ENCODE measurements at places on chromosomes 4 and X.

GRCh38 chr4:8765084-8765483 lies 106.6 kb downstream of the HMX1 start:
- no peak for DNase-seq

- DNase-seq, result no peak
Measured at GRCh38 chrX:147958291-147958690, 22.8 kb upstream of the FMR1NB start.

- DNase-seq, result no peak
Measured at GRCh38 chrX:151679798-151680402, 15.4 kb upstream of the PRRG3 start.

DNA sequence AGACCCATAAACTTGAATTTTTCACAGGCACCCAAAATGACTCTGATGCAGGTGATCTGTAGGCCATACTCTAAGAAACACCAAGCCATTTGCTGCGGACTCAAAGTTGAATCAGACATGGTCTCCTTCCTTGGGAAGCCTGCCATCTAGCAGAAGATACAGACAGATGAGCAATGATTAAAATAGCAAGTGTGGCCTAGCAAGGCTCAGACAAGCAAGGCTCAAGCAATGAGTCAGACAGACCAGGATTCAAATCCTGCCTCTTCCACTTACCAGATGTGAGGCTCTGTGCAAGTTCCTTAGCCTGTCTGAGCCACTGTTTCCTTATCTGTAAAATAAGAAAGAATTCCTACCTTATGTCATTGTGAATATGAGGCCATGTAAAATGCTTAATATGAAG lies 2.3 kb downstream of the CCDC149 start:
- DNase-seq, result no peak

GRCh38 chr4:89269121-89269666 lies 38.4 kb downstream of the GPRIN3 start:
- no peak for DNase-seq

GRCh38 chr4:6920171-6920570 lies 10.5 kb downstream of the TBC1D14 start:
- DNase-seq, result no peak

DNA sequence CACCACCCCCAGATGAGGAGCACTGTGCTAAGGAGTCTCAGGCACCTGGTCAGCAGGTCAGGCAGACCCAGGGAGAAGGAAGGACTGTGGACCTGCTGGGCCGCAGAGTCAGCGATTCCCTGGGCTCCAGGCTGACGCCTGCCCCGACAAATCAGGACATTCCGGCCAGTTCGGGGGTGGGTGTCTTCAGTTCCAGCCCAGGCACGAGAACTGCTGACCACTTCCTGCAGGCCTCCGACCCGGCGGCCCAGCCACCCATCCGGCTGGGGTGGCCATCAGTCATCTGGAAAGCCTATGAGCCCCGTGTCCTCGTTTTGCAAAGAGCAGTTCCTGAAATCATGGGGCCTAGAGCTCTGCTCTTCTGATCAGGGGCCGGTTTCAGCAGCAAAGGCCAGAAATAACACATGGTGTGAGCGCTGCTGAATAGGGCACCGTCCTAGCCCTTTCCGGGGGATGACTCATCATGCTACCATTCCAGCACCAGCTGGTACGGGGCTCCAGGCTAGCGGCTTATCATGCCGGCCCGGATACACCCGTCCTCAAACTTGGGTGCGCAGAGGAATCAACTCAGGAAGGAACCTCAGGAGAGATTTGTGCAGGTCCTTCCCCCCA lies 7.8 kb upstream of the SH3TC1 start:
- no peak for DNase-seq

- no peak for DNase-seq
Measured at GRCh38 chr4:98179951-98180350, 36.7 kb upstream of the STPG2 start.

- DNase-seq, result no peak
Measured at GRCh38 chrX:154531626-154532025, 15.0 kb downstream of the G6PD start.

DNA sequence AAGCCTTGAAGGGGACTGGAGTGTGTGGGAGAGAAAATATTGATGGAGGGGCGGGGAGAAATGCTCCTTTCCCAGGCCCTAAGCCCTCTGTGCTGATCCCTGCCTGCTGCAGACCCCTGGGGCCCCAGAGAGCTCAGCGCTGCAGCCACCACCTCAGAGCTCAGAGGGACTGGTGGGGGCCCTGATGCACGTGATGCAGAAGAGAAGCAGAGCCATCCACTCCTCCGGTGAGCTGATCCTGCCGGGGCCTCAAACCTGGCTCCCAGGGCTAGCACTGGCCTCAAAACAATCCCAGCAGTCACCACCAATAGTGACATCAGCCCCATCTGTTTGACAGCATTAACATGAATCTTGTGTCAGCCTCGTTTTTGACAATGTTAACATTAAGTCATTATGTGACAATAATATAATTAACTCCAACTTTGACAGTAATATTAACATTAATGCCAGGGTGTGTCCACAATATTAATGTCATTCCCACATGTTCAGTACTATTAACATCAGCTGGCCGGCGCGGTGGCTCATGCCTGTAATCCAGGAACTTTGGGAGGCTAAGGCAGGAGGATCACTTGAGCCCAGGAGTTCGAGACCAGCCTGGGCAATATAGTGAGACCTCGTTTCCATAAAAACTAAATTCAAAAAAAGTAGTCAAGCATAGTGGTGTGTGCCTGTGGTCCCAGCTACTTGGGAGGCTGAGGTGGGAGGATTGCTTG lies 5.8 kb downstream of the WAS start:
- DNase-seq, result no peak

DNA sequence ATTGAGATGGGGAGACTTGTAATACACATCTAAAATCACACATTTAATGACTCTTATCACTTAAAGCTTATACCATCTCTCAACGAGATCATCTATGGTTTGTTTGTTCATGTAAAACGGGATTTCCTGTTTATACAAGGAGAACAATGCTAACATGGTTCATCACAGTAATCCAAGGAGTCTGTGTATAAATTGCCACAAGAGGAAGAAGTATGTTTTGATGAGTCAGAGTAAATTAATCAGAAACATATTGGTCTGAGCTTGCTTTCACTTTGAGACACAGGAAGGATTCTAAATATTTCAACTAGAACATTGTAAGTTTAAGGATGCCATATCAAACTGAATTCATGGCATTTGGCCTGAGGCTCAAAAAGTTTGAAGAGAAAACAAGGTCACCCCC lies 594.1 kb downstream of the GLUD2 start:
- DNase-seq, result no peak

- no peak for DNase-seq
Measured at GRCh38 chr4:180426938-180427337, 1816.3 kb upstream of the TENM3 start.

GRCh38 chr4:7000421-7001176 lies 42.6 kb upstream of the TADA2B start:
- DNase-seq, result no peak

GRCh38 chr4:70841951-70842350 lies 2.3 kb upstream of the GRSF1 start:
- DNase-seq, result no peak

- no peak for DNase-seq
Measured at GRCh38 chrX:79117078-79117477, 27.4 kb upstream of the GPR174 start.

DNA sequence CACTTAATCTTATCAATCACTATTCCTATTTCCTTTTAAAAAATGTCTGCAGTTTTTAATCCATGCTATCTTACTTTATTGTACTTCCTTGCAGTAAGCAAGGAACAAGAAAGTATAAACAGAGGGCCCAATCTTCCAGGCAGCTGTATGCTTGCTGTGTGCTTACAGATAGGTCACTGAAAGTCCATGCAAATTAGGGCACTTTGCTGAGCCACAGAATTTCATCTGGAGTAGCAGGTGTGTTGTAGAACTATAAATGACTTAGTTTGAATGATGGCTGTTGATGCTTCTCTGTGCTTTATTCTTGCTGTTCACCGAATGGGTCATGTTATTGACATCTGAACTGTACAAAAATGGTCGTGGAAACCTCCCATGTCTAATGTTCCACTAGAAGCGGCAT lies 154.6 kb downstream of the ATOH1 start:
- no peak for DNase-seq

GRCh38 chrX:140092121-140092520 lies 126.8 kb upstream of the CXorf66 start:
- DNase-seq, result no peak

DNA sequence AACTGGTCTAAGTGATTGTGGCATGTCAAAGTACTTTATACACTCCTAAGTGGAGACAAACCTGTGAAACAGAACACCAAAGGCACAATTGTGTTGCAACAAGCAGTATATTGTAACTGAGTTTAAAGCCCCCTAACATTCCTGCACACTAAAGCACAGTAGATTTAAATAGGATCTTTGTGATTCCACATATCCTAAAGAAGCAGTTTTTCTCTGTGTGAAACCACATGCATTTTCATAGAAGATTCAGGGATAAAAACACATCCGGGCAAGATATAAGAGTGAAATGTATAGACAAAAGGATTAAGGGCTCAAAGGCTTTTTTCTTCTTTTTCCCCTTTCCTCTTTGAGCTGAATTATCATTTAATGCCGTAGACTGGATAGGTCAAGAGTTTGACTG lies 82.2 kb downstream of the ANK2 start:
- no peak for DNase-seq

- DNase-seq, result no peak
Measured at GRCh38 chrX:64198036-64198435, 7.5 kb downstream of the AMER1 start.

DNA sequence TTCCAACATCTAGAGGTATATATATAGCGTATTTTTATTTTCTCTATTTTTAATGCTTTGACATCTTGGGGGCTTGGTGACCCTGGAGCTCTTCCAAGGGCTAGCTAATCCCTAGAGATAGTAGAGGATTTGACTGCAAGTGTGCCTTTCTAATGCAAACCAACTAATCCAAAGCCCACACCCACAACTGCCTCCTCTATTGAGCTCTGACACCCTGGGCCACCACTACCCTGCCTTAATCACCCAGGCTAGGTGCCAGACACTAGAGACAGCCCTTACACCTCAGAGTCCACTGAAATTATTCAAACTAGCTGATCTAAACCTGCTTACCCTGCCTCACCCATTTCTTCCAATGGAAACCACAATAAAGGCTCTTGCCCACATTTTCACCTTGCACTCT lies 69.6 kb upstream of the ATXN3L start:
- DNase-seq, result no peak

DNA sequence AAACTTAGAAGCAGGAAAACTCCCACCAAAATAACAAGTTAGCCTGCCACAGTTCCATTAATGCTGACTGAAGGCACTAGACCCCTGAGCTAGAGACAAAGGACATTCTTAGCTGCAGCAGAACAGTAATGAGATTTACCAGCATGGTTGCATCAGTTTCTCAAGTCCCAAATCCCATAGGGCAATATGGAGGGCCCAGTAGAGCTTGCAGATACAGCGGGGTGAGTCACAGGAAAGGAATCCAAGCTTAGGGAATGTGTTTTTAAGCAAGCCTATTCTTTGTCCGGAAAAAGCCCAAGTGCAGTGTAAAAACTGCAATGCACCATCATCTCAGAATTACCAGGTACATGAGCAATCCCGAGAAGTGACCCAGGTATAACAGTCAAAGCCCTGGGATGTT lies 51.3 kb upstream of the EXOC1L start:
- DNase-seq, result no peak

DNA sequence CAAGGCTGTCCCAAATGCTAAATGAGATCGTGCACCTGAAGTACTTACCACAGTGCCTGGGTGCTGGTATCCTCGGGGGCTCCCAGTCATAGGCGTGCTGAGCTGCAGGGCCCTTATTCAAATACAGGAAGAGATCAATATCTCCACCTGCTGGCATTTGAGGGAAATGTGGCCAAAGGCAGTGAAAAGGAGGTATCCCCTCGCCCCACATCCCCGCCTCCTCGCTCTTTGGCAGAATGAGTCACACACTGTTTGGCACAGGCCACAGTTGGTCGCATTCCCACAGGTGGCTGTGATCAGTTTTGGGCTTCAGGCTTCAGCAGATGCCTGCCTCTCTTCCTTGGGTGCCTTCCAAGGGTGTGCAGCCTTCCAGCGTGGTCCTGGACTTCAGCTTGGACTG lies 28.4 kb downstream of the ZNF185 start:
- DNase-seq, result peak; percentile 10

DNA sequence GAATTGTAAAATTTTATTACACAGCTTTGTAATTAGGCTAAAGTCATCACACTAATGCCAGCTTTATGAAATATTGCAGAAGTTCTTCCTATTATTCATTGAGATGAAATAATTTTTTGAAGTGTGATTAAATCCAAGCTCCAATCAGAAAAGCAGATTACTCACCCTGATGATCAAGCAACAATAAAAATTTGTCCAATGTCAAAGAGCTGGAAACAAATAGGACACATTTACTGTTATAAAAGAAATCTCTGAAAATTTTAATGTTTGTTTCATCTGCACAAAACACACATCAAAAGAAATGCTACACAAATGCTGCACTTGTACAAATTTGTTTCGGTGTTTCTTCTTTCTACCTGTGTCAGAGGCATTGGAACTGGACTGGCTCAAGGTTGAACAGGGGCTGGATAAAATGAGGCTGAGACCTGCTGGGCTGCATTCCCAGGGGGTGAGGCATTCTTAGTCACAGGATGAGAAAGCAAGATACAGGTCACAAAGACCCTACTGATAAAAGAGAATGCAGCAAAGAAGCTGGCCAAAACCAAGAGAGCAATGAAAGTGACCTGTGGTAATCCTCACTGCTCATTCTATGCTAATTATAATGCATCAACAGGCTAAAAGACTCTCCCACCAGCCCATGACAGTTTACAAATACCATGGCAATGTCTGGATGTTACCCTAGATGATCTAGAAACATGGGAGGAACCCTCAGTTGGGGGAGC lies 78.3 kb downstream of the GASK1B start:
- no peak for DNase-seq

GRCh38 chr4:87532109-87532508 lies 2.9 kb upstream of the SPARCL1 start:
- no peak for DNase-seq

DNA sequence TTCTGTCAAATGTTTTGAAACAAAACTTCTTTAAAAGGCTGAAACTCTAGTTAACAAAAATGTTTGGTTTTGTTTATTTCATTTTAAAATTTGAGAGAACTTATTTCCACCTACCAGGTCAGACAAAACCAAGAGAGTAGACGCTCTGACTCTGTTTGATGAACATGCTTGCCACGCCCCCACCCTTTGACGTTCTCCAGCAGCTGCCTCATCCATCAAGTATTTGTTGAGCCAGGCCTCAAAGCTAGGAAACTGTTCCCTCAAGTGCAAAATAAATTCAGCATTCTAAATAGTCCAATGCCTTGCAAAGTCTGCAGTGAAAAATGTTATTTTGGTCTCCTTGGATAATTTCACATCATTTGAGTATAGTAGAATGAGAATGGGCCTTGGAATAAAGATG lies 121.6 kb downstream of the GUCY2F start:
- DNase-seq, result no peak

DNA sequence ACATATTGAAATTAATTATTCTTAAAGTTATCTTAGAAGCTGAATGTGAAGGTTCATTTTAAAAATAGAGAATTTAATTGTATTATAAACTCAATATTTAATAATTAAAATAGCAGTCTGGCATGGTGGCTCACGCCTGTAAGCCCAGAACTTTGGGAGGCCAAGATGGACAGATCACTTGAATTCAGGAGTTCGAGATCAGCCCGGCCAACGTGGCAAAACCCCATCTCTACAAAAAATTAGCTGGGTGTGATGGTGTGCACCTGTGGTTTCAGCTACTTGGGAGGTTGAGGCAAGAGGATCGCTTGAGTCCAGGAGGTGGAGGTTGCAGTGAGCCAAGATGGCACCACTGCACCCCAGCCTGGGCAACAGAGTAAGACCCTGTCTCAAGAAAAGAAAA lies 659.9 kb upstream of the AGA start:
- DNase-seq, result no peak

GRCh38 chr4:66769441-66769840 lies 775.9 kb downstream of the CENPC start:
- DNase-seq, result no peak
